ENCODE measurements at places on chromosomes 13 and 19.

DNA sequence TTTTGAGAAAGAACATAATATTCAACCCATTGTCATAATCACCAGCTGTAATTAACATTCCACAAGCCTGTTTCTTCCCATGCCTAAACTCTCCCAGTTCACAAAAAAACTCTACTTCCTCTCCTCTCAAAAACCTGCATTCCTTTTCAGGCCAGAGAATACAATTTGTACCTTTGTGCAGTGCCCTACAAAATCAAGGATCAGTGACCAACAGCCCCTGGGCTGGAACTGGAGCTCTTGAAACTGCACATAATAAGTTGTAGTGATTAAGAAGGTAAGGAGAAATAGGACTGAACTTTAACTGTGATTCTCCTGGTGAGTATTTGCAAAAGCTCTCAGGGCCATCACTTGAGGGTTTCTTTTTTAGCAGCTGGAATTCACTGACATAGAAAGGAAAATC, 472.7 kb downstream of the RFC3 start:
- DNase-seq: no peak

DNA sequence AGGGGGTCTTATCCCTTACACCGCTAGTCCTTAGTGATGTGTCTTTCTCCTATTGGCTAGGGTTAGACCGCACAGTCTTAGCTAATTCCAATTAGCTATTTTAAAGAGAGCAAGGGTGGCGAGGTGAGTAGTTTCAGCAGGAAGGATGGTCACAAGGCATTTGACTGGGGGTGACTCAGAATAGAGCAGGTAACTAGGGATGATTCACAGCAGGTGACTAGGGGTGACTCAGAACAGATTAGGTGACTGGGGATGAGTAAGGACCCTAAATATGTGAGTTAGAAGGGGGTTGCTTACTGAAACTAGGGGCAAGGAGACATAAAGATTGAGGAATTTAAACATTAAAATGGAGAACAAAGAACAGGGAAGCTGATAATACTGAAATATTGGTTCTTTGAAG, 64.3 kb downstream of the ZNF66 start:
- no peak for DNase-seq

- peak; percentile 72 for DNase-seq
Observed at GRCh38 chr19:40530091-40530901, 46.4 kb upstream of the SHKBP1 start.

- no peak for DNase-seq
Observed at GRCh38 chr19:3503036-3503572, 2.6 kb upstream of the DOHH start.

DNA sequence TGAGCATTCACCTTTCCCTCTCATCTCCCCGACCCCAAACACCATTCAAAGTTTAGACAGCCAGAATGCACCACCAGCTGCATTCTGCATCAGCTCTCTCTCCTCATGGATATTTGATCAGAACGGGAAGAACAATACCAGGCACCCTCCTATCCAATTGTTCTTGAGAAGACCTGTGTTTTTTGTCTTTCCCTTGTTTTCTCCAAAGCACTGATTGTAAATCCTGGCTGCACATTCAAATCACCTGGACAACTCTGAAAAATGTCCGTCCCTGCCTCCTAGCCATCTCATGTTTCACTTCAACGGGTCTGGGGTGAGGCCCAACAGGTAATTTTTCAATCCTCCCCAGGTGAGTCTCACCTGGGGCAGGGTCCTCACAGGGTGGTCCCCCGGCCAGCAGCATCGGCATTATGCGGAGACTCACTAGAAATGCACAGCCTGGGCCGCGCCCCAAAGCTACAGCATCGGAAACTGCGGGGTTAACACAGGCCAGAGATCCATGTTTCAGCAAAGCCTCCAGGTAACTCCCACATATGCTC, 5.5 kb downstream of the IRS2 start:
- no peak for DNase-seq

DNA sequence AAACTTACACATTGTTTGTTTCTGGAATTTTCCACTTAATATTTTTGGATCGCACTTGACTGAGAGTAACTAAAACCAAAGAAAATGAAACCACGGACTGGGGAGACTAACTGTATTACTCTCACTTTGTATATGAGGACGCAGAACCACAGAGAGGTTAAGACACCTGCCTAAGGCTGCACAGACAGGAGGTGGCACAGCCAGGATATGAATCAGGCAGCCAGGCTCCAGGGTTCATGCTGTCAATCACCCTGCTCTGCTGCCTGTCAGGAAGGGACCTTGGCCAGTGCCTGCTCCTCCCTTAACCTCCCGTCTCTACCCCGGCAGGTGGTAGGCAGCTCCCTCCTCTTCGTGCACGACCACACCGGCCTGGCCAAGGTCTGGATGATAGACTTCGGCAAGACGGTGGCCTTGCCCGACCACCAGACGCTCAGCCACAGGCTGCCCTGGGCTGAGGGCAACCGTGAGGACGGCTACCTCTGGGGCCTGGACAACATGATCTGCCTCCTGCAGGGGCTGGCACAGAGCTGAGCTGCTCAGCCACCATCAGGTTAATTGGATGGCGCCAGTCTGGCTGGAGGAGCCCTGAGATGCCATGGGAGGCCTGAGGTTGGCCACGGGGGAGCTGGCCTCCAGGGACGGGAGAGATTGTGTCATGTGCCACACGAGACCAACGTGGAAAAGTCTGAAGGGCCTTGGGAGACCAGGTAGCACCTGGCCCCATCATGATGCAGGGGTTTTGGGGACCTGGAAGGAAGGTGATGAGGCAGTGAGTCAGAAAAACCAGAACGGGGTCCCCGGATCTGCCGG, 11.0 kb downstream of the ACTMAP start:
- DNase-seq: no peak

- DNase-seq: no peak
Observed at GRCh38 chr19:48398102-48398374, 4.6 kb downstream of the GRIN2D start.

- DNase-seq: no peak
Observed at GRCh38 chr13:35712907-35713761, 236.6 kb upstream of the MAB21L1 start.

DNA sequence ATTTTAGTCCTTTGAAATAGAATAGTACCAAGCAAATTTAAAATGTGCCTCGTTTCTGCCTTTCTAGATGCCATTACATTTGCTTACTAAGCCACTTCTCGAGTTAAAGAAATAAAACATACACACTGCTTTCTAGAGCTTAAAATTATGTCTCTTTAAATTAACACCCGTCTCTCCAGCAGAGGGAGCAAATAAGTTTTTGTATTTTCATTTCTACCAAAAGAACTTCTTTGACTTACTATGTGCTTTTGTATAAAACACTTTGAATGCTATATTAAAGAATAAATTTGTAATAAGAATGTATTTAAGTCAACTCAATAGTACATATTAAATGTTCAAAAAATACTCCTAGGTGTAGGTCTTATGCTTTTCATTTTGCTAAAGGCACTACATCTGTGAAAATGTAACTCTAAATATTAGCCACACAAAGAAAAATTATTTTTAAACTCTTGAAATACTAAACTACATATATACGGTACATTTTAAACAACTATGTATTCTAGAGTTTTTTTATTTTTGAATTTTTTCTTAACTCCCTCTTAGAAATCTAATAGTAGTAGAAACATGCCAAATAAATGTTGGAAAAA, 269.3 kb upstream of the MIR17HG start:
- DNase-seq: no peak

DNA sequence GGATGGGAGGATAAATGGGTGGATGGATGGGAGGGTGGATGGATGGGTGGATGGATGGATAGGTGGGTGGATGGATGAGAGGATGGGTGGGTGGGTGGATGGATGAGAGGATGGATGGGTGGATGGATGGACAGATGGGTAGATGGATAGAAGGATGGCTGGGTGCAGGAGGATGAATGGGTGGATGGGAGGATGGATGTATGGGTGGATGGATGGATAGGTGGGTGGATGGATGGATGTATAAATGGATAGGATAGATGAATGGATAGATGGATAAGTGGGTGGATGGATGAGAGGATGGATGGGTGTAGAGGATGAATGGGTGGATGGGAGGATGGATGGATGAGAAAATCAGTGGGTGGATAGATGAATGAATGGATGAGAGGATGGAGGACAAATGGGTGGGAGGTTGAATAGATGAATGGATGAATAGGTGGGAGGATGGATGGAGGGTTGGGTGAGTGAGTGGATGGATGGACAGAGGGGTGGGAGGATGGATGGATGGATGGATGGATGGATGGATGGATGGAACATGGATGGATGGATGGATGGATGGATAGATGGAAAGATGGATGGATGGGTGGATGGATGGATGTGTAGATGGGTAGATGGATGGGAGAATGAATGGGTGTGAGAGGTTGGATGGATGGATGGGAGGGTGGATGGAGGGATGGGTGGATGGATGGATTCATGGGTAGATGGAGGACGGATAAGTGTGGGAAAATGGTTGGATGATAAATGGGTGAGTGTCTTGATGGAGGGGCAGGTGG, 35.9 kb upstream of the ONECUT3 start:
- DNase-seq: no peak

DNA sequence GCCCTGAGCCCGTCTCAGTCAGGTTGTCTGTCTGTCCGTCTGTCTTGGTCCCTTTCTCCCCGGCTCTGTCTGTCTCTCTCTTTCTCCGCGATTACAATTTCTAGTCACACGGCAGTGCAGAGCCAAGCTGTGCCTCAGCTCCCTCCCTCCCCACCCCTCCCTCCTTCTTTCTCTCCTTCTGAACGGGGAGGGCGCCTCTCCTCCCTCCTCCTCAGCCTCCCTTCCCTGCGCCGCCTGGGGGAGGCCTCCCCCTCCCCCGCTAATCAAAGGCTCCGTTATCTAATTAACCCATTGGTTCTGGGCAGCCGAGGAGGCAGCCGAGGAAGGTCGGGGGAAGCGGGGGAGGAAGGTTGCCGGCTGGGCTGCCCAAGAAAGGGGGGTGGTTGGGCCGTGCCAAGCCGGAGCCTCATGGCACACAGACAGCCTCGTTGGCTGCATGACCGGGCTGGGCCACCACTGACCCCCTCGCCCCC, 16.5 kb downstream of the LRRC4B start:
- no peak for DNase-seq

DNA sequence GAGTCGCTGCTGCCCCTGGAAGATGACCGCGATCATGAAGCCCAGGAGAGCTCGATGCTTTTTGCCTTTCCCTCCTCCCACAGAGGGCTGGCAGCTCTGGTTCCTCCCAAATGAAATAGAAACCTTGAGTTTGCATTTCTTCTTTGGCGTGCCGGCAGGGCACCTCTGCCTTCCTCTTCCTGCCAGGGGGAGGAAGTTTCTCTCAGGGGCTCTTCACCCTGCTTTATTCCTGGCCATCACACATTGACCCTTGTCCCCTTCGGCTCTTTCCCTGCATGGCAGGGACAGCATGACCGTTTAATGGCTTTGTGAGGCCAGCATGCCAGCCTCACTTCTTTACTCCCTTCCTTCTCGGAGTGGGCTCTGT, 47.9 kb downstream of the ACTN4 start:
- DNase-seq: no peak

GRCh38 chr13:86174622-86175021, 375.4 kb upstream of the SLITRK6 start:
- DNase-seq: no peak
